ENCODE measurements at places on chromosomes 1 and 21.

GRCh38 chr1:107454791-107455190 is 314.0 kb downstream of the NTNG1 start:
- DNase-seq = no peak

- DNase-seq = no peak
Observed at GRCh38 chr1:167165948-167166689, 54.6 kb upstream of the POU2F1 start.

GRCh38 chr1:206706298-206706791 is 21.6 kb downstream of the MAPKAPK2 start:
- DNase-seq = no peak

DNA sequence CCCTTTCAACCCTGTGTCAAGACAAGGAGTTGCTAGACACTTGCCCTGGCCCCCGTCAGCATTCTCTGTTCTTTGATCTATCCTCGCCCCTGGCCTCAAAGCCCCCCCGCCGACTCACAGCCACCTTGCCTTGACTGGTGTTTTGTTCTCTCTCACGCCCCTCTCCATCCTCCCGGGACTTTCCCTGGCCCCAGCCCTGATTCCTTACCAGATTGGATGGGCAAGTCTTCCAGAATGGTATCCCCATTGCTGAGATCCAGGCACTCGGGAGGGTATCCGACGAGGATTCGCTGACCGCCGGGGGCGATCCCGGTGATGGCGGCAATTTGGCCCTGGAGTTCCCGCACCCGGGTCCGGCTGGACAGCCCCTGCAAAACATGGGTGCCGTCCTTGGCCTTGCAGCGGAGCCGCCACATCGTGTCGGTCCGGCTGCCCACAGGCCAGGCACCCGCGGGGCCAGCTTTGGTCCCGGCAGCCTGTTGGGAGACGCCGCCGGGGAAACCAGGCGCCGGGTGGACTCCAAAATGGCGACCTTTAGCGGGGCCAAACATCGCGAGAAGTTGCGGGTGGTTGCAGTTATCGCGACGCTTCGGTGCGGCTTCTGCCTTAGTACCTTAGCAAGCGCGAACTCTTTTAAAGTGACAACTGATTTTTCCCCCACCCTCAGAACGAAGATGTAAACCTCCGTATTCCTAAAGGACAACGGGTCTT is 373 bp downstream of the YOD1 start:
- DNase-seq = peak; percentile 97

DNA sequence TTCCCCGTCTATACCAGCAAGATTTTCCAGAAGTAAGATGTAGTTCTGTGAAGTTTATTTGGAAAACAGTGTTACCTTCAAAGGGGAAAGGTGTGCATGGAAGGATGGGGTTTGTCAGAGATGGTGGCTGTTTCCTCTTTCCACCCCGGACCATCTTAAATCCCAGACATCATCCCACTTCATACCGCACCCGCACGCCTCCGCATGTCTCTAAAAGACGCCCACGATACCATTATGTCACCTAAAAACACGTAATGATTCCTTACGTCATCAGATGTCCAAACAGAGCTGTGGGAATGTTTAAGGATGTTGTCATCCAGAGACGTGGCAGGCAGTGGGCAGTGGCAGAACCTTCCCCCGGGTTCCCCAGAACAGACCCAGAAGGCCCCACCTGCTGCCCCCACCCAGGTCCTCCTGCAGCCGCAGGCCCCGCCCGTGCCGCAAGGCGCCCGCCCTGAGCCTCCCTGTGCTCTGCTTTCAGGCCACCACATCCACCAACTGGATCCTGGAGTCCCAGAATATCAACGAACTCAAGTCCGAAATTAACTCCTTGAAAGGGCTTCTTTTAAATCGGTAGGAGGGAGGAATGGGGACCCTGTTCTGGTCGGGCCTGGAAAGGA is 152.2 kb downstream of the PEX14 start:
- no peak for DNase-seq

DNA sequence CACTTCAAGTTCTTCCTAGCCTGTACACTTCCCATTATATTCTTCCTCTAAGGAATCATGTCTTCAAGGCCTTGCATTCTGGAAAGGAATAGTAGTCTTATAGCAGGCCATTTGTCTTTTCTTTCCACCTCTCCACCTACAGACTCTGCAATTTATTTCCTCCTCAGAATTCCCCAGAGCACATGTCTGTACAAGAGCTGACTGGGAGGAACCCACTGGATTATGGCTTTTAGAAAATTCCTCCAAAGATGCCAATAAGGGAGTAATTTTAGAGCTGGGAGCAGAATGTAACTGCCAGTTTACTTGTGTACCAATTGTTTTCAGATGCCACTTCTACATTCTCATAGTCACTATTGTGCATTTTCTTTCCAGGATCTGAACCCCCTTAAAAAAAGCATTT is 3.4 kb upstream of the PSMG1 start:
- DNase-seq = no peak

- peak; percentile 62 for DNase-seq
Observed at GRCh38 chr1:117735045-117735992, 129.5 kb downstream of the TENT5C start.

DNA sequence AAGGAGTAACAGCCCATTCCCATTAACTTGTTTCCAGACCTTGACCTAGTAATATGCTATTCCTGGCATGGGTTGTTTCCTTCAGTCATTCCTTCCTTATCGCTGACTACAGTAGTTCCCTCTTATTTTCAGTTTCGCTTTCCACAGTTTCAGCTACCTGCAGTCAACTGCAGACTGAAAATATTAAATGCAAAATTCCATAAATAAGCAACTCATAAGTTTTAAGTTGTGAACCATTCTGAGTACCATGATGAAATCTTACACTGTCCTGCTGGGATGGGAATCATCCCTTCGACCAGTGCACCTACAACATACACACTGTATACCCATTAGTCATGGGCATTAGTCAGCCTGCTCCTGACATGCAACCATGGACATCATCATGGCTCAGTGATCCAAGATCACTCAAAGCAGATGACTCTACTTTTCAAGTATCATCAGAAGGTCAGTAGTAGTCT is 66.7 kb downstream of the CCDC30 start:
- peak; percentile 89 for DNase-seq

DNA sequence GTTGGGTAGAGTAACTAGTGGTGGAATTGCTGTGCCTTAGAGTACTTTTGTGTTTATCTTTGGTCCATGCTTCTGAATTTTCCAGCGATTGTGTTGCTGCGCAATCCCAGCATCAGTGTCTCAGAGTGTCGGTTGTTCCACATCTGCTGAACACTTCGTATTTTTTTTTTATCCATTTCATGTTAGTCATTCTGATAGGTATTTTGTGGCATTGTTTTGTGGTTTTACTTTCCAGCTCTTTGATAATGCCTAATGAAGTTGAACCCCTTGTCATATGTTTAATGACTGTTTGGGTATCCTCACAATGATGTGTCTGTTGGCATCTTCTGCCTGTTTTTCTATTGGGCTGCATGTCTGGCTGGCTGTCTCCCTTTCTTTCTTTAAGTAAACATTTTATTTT is 13.6 kb downstream of the TUFT1 start:
- no peak for DNase-seq

GRCh38 chr1:214285610-214286440 is 4.9 kb downstream of the SMYD2 start:
- no peak for DNase-seq

DNA sequence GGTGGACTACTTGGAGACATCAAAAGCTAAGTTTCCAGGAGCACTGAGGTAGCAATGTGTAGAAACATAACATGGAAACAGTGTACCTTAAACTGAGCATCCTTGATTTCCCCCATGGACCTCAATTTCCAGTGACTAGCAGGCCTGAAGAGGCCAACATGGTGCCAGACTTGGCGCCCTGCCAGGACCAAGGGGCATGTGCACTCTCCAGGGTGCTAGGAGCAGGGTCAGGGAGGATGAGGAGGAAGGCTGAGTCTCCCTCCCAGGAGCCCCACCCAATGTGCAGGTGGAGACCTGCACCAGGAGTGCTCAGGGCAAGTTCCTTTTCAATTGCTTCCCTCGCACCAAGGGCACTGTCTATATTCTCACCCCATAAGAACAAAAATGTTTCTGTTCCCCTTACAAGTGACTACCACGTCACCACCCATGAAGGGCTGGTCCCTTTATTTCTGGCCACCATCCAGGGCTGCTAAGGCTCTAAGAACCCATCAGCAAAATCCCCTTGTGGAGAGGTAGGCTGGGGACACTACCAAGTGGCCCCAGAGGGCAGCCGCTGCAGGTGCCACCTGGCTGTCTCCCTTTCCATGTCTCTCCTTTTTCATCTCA is 39.2 kb downstream of the MX1 start:
- no peak for DNase-seq

- DNase-seq = no peak
Observed at GRCh38 chr1:109636201-109636952, 16.7 kb downstream of the AMPD2 start.

- no peak for DNase-seq
Observed at GRCh38 chr1:151164732-151165280, 896 bp downstream of the LYSMD1 start.

DNA sequence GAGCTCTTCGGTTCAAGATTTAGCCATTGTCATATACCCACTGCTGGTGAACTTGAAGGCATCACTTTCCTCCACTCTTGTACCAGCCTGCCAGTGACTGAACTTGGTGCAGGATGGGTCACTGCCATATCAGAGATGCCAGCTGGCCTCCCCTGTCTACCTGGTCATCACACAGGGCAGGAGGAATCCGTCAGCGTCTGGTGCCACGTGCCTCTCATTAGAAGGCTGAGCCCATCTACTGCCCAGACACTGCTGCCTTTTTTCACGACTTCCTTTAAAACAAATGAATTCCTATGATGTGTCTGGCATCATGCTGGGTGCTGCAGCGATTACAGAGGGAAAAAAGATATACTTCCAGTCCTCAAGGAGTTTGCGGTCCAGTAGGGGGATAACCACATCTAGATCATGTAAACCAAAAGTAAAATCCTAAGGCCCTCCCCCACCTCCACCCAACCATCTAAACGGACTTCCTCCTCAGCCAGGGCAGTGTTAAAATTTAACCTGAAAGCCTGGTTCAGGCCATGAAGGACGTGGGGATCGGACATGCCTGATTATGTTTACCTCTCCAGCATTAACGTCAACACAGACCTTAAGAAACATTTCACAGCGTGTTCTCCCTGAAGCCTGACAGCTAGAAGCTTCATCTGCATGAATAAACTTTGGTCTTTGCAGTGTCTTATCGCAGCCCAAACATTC is 29.2 kb upstream of the PDE9A start:
- DNase-seq = peak; percentile 15

DNA sequence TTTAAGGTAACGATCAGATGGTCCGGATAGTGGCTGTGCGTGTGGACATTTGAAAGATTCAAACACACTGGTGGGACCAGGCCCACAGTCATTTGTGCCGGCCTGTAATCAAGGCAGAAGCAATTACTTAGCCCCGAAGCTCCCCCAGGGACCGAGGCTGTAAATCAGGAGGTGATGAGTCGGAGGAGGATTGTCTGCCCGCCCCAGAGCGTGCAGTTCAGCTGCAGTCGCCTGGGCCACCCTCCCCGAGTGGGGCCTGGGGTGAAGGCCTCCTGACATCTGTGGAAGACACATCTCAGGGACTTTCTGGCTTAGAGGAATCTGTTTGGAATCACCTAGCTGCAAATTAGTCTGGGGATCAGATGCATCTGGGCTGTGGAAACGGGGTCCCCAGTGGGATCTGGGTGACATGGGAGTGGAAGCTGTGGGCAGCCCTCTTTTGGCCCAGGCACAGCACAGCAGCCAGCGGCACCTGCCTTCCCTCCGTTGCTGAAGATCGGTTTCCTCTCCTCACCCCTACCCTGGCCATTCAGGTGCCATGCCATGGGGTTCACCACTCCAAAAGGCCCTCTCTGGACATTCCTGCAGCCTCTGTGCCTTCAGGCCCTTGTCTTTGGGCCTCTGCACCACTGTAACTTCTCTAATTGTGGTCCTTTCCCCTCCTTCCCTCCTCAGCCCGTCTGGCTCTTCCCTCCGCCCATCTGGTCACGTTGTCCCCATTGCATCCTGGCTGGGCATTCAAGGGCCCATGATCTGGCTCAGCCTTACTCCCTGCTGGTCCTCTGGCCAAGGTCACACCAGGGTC is 25.7 kb downstream of the LHX4 start:
- no peak for DNase-seq

DNA sequence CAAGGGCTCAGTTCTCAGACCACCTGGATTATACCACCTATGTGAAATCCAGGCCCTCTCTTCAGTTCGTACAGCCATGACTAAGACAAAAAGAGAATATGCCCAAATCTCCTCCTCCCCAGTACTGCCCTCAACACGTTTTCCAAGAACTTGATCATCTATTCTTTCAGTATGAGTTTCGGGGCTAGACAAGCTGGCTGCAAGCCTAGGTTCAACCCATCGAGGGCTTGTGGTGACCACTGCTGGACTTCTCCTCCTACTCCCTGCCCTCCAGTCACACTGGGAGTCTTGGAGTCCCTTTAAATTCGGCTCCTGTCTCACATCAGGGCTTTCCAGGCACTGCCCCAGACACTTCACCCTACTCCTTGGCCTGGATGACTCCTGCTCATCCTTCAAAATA is 352.3 kb downstream of the KCNH1 start:
- no peak for DNase-seq

GRCh38 chr1:51516649-51517158 is 2.4 kb downstream of the EPS15 start:
- DNase-seq = no peak

GRCh38 chr1:195867638-195868037 is 740.6 kb downstream of the KCNT2 start:
- DNase-seq = no peak

DNA sequence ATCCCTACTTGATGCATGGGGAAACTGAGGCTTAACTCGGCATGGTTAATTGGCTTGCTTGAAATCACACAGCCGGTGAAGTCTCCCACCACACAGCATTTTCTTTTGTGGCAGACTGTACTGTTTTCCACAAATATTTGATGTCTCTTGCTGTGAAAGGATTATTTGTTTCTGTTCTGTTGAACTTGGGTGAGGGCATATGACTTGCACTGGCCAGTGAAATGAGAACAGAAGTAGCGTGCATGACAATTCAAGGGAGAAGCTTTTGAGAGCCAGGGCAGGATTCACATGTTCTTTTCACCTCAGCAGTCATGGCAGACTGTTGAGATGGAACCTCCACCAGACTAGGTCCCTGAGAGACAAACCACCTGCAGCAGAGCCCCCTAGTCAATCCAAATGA is 11.7 kb upstream of the AK2 start:
- DNase-seq = no peak

- DNase-seq = no peak
Observed at GRCh38 chr1:36766481-36766880, 267.8 kb downstream of the GRIK3 start.

- DNase-seq = no peak
Observed at GRCh38 chr1:208117409-208117808, 126.8 kb downstream of the PLXNA2 start.

- no peak for DNase-seq
Observed at GRCh38 chr1:212213784-212214183, 71.4 kb upstream of the PPP2R5A start.

GRCh38 chr1:13836136-13836535 is 136.1 kb downstream of the PRDM2 start:
- no peak for DNase-seq

- DNase-seq = no peak
Observed at GRCh38 chr1:203553496-203553895, 59.5 kb downstream of the OPTC start.
